ENCODE measurements at places on chromosomes 5 and 9.

GRCh38 chr5:154193283-154193682 lies 2.8 kb downstream of the GALNT10 start:
- DNase-seq: no peak

GRCh38 chr5:35436400-35437057 lies 181.1 kb upstream of the SPEF2 start:
- peak; percentile 44 for DNase-seq

GRCh38 chr9:91371894-91372293 lies 10.2 kb upstream of the AUH start:
- DNase-seq: no peak

- DNase-seq: peak; percentile 30
Observed at GRCh38 chr5:147234825-147235635, at the start of gene STK32A. TSS of gene STK32A (plus strand) at chr5:147235026. CDS start at chr5:147239635, 4,609 bp downstream.

GRCh38 chr5:175689147-175689991 lies 31.5 kb downstream of the HRH2 start:
- DNase-seq: no peak

DNA sequence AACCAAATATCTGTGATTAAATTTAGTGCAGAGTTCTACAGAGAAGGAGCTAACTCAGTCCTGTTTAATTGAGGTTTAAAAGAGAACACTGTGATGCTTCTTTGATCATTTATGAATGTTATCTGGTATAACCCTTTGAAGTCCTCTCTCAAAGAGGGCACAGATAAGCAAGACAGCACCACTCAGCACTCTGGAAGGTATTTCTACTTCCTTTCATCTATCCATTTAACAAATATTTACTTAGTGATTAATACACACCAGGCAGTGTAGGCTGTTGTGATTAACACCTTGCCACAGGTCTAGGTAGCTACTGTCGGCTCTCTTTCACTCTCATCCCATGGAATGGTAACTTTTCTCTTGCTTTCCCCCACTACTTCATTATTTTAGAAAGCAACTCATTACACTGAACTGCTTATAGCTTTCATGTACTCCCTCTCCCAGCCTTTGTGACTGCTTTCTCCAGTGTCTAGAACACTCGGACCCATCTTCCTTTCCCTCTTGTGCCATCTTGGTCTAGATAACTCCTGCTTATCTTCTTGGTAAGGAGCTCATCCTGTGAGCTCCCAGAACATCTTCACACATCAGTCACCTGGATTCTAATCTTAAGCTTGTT lies 54.7 kb downstream of the GLDC start:
- no peak for DNase-seq

DNA sequence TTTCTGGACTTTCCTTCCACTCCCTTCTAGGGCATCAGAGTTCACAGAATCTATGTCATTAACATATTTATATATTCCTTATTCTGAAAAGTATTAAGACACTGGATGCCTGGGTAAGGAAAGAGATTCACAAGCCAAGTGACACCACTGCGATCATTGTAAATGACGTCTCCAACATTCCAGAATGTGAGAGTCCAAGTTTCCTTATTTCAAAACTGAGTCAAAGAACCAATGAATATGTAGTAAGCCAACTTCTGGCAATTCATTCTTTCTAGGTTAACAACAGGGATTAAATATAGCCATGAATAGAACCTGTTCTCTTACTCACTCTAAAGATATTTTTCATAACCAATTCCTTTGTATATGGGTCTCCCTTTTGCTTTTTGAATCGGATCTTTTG lies 18.1 kb downstream of the RAI14 start:
- DNase-seq: peak; percentile 73

Measured in AG20443 (cell line).